ENCODE measurements at places on chromosomes 7 and 10.

DNA sequence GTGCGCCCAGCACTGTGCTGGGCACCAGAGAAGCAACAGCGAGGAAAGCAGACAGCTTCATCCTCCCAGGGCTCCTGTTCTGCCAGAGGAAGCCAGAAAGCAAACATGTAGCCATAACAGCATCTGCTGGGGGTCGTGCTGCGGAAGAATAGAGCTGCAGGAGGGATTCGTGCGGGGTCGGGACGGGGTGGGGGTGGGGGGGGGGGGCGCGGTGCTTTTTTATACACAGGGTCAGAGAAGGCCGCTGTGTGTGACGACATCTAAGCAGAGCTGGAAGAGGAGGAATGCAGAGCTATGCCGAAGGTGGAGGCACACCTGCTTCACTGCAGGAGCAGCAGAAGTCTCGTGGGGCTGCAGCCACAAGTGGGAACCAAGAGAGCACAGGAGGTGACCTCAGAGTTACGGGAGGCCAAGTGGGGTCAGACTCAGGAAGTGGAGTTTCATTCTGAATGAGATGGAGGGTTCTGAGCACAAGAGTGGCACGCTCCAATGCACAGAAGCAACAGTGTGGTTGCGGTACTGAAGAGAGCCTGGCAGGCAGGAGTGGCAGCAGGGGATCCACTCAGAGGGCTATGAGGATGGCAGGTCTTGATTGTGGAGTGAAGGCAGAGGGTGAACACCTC is 11.1 kb downstream of the PKD1L1 start:
- DNase-seq, result no peak

- DNase-seq, result no peak
Observed at GRCh38 chr10:91665842-91666241, 33.0 kb upstream of the PPP1R3C start.

- no peak for DNase-seq
Observed at GRCh38 chr10:71978476-71978875, 14.3 kb downstream of the CHST3 start.

DNA sequence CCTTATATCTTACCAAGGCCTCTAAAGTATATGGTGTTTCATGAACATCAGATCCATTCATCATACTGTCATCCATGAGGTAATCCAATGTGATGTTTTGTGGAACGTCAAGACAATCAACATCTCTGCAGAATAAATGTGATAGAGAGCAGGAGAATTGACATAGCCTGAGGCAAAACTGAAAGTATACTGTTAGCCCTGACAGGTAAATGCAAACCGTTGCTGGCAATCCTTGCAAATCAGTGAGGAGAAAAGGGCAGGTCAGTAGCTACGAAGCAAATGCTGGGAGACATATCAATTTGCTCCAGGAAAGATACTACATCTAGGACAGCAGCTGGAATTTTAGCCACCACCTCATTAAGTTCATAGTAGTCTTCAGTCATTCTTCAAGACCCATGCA is 4.5 kb upstream of the CCDC3 start:
- DNase-seq, result no peak

- no peak for DNase-seq
Observed at GRCh38 chr10:70920519-70920918, 32.2 kb upstream of the PCBD1 start.

DNA sequence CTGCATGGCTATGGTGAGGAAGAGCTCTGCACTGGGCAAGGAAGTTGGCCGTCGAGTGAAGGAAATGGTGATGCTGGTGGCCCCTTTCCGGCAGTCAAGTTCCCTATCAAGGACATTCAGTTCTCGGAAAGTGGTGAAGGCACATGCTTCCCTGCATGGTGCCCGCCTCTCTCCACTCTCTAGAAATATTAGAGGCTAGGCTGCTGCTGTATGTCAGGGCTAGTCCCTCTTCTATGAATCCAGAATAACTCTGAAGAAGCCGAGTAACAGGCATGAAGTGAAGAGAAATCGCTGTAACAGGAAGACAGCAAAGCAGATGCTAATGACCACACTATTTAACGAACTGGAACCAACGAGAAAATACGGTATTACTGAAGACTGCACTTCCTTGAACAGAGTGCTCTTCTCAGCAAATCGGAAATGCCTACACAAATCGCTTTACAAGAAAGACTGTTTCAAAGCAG is 5.4 kb downstream of the IDI1 start:
- no peak for DNase-seq

DNA sequence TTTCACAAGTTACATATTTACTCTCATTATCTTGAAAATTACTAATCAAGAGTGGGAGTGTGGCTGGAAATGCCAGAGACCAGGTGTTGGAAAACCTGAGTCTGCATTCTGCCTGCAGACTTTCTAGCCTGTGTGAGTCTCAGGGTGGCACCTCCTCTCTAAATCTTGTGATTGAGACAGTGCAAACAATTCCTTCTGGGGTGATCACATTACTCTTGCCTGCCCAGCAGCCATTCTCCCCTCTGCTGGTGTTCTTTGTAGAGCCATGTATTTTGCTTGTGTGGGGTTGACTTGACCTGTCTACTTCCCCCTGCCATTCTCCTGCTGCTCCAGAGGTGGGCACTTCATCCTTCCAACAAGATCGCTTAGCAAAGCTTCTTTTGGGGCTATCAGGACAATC is 101.1 kb downstream of the RAPGEF5 start:
- no peak for DNase-seq

DNA sequence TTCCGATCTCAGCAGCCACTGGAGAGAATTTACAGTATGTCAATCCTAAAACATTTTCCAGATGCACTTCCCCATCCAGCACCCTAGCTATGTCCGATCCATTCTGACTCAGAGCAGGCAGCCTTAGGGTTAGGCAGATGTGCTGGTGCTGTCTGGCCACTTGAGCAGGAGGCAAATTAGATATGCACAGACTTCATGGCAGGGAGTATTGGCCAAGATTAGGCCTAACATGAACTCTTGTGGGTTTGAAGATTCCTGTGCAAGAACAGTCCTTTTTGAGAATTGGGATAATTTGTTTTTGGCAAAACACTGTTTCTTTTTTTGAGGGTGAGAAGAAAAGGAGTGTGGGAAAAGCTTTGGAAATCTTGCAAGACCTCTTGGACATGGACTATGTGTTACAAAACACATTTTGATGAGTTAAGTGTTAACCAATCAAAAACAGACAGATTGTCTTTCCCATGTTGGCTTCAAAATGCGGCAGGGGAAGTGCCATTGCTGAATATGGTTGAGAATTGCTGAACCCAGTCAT is 218.6 kb upstream of the INHBA start:
- DNase-seq, result no peak

GRCh38 chr10:104336821-104337467 is 1.3 kb downstream of the ITPRIP start:
- no peak for DNase-seq

GRCh38 chr10:89029181-89029580 is 38.6 kb downstream of the FAS start:
- no peak for DNase-seq

DNA sequence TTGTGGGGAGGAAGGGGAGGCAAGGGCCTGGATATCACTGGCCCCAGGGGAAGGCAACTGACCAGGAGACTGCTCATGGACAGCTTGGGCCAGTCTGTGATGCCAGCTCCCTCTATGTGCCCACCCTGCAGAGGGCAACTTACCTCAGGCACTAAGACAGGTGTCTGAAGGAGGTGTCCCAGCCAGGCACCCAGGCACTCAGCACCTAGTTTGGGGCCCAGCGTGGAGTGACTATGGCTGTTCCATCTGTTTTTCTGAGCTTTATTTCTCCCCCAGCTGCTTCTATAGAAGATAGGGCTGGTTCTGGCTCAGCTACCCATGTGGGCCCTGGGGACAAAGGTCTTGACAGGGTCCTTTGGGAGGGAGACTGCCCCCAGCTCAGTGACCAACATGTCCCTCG is 150.6 kb upstream of the PCBD1 start:
- no peak for DNase-seq

GRCh38 chr10:62759599-62760175 is 44.8 kb upstream of the ADO start:
- no peak for DNase-seq

- DNase-seq, result no peak
Observed at GRCh38 chr7:111593343-111593742, 31.1 kb upstream of the IMMP2L start.

DNA sequence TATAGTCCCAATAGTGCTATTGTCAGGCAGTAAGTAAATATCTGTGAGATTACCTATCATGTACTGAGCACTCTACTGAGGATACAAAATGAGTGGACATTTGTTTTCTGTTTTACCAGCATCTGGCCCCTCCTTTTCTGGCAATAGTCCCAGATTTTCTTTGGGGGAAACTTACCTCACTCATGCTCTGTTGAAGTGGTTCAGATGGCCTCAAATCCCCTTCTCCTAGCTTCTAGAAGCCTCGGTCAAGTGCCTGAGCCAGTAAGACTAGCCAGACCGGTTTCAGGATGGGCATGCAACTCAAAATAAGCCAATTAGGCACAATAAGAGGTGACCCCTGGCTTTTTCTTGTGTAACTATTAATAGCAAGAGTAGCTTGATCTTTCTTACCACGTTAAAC is 19.7 kb downstream of the TRDMT1 start:
- DNase-seq, result no peak

- DNase-seq, result no peak
Observed at GRCh38 chr10:114634609-114634979, 23.5 kb downstream of the ABLIM1 start.

GRCh38 chr7:115721293-115722217 is 309.0 kb downstream of the TFEC start:
- no peak for DNase-seq

DNA sequence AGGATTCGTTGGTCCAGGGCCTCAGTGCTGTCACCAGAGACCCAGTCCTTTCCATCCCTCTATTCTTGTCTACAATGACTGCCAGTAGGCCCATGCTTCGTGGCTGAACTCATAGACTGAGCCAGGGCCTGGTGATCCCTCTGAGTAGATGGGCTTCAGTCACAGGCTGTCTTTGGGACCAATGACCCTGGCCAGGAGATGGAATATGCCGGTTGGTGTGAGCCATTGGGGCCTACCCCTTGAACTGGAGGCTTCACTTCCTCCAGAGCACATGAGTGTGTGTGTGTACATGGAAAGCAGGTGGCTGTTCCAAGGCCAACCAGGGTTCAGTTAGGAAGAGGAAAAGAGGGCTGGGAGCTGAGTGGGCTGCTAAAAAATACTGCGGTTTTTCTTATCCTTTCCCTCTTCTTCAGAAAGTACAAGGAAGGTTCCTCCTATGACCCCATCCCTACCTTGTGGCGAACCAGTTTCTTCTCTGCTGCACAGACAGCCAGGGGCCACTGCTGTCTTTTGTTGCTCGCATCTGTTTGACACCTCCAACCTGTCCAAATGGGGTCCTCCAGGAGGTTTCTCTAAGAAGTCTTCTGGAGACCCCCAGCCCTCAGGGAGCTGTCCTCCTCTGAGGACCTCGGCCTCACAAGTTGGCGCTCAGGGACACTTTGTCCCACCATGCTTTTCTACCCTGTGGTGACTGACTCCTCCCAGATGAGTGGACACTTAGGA is 36.6 kb downstream of the ADRA2A start:
- DNase-seq, result no peak

DNA sequence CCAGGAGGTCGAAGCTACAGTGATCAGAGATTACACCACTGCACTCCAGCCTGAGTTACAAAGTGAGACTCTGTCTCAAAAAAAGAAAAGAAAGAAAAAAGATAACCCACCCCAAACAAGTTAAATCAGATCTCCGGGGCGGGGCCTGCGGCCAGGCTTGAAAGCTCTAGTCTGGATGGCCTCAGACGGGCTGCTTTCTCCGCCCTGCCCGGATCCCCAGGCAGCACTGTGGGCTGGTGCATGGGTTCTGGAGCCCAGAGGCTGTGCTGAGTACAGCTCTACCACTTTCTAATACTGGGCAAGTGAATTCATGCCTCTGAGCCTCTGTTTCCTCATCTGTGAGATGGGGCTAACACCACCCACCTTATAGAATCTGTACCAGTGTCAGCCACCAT is 83.7 kb downstream of the ZMIZ1 start:
- no peak for DNase-seq

DNA sequence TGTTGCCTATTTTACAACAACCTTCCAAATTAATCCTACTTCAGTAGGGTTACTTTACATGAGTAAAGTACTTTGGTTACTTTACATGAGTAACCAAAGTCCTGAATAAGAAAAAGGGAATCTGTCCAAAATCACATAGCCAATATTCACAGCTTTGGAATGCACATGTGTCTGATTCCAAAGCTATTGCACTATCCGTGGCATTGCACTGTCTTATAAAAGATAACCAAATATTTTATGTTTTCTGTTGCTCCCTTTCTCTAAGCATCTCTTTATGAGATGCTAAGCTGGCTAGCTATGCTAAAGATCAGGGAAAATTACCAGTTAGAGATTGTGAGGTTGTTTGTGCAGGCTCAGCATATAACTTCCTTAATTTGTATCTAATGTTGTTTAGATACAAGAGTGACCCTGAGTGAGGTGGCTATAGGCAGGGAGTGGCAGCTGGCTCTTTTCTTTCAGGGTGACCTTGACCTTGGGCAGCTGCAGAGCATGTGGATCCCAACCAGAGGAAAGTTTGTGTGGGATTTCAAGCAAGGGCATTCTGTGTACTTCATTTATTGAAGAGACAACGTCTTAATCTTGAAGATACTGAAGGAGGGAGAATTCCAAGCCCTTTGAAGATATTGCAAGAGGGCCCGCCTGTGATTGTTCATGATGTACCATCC is 366.1 kb upstream of the ANKRD30A start:
- DNase-seq, result no peak

DNA sequence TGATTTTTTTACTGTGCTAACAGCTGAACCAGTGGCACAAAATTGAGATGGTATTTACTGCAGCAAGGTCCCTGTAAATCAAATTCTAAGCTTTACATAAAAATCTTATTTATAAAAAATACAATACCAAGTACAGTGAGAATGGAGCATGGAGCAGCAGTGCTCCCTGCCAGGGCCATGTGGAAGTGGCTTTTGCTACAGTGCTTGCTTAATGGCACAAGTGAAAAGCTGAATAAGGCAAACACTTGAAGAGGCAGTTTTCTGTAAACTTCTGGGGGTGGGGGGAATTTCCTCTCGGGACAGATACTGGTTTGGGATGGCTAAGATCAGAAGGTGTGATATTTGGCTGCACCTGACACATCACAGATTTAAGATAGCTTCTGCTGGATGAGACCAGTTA is 27.5 kb downstream of the AP3M1 start:
- no peak for DNase-seq

DNA sequence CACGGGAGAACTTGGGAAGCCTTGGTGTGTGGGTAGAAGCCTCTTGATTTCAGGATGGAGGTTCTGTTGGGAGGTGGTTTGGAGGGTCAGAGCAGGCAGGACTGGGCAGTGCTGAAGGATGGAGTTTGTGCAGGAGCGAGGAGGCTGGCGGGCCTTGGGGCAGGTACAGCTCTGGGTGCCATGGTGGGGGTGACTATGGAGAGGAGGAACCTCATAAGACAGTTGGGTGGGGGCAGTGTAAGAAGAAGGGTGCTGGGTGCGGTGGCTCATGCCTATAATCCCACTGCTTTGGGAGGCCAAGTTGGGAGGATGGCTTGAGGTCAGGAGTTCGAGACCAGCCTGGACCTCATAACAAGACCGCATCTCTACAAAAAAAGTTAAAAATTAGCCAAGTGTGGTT is 54.7 kb upstream of the GTF2IRD1 start:
- no peak for DNase-seq

GRCh38 chr7:140317999-140318398 is 80.3 kb downstream of the SLC37A3 start:
- no peak for DNase-seq
